ENCODE measurements at places on chromosomes 3 and 15. TPM values are rescaled to one million over a fixed set of nuclear protein-coding genes. Genes with fewer than 3 reads are reported as not detected.
A peak's percentile ranks its signal among the peaks of the same experiment; 100 is the strongest.

Gene TRH
- 0.22 TPM for total RNA-seq

Gene RBPMS2
- 1.7 TPM for total RNA-seq

Gene ZBBX
- total RNA-seq = not detected

Gene C3orf52
- total RNA-seq = 0.79 TPM

Gene GOLGA8J
- total RNA-seq = not detected

Gene DAPK2
- 38.3 TPM for total RNA-seq

Gene CCDC32
- 38.9 TPM for total RNA-seq

Gene UROC1
- not detected for total RNA-seq

Gene SEMA6D
- total RNA-seq = 6.5 TPM

Gene HGD
- total RNA-seq = 0.95 TPM

Gene BCHE
- 10.6 TPM for total RNA-seq

Gene CHRM5
- not detected for total RNA-seq

Gene CHRNA7
- 5.0 TPM for total RNA-seq

Gene RASL12
- 38.5 TPM for total RNA-seq

Gene PIGBOS1
- total RNA-seq = 14.0 TPM

Gene GPR171
- 8.8 TPM for total RNA-seq

Gene ZNF660
- 4.4 TPM for total RNA-seq

Gene HTR3E
- total RNA-seq = not detected

GRCh38 chr15:47870956-47871625 lies 153.8 kb downstream of the SEMA6D start:
- DNase-seq = no peak

- DNase-seq = no peak
Measured at GRCh38 chr3:109874896-109875708, 537.8 kb upstream of the DPPA4 start.

DNA sequence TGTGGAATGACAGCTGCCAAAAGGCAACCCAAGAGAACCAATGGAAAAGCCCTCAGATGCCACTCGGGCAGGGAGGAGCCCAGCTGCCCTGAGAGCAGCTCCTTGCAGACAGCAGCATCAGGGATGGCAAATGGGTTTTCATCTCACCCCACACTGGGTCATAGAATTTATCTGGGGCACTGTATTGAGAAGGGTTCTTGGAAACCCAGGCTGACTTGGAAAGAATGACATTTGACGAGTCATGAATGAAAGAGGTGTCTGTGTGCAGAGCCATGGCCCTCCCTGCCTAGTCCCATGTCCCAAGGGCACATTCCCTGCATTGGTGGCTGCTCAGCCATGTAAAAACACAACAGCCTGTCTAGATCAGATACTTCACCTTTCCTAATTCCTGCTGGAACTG lies 157.9 kb upstream of the BHLHE40 start:
- DNase-seq = no peak

GRCh38 chr15:43370975-43371974 lies at the start of the genes TUBGCP4 and ZSCAN29:
Gene TUBGCP4, plus strand, starts transcription at chr15:43371101. Its CDS starts 254 bp downstream, at chr15:43371355.
Gene ZSCAN29, minus strand, starts transcription at chr15:43371043. Its CDS starts 1,130 bp downstream, at chr15:43369913.
- DNase-seq = peak; percentile 96

DNA sequence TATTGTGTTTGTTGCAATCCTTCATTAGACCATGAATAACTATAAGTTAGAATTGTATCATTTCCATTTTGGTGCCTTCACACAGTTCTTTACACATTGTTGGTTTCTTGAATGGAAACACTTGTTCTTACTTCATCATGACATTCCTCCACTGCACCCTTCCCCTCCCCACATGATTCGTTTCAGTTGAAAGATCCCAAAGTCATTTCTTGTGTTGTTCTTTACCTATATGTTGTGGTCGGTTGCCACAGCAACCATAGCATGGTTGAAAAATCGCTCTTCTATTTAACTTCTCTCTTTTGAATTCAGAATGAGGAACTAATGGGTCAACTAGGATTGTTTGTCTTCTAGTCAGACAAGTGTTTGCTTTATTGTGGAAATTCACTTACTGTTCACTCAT lies 103.3 kb downstream of the IL1RAP start:
- no peak for DNase-seq

DNA sequence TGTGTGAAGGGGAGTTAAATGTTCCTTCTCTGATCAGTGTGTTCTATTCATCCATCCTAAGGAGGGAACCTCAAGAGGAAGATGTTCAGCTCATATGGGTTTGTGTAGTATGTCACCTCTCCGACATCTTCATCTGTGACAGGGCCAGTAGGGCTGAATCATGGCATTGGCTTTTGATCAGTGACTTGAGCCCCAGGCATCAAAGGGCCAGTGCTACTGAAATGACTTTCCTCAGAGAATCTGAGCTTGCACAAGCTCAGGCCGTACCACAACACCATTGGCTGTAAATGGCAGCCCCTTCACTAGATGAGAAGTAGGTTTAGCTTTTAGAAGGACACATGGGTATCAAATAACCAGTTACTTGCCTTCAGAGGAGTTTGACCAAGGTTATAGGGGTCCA lies 183.2 kb upstream of the NR2E3 start:
- no peak for DNase-seq

GRCh38 chr15:94259863-94260262 lies 28.5 kb downstream of the MCTP2 start:
- no peak for DNase-seq

DNA sequence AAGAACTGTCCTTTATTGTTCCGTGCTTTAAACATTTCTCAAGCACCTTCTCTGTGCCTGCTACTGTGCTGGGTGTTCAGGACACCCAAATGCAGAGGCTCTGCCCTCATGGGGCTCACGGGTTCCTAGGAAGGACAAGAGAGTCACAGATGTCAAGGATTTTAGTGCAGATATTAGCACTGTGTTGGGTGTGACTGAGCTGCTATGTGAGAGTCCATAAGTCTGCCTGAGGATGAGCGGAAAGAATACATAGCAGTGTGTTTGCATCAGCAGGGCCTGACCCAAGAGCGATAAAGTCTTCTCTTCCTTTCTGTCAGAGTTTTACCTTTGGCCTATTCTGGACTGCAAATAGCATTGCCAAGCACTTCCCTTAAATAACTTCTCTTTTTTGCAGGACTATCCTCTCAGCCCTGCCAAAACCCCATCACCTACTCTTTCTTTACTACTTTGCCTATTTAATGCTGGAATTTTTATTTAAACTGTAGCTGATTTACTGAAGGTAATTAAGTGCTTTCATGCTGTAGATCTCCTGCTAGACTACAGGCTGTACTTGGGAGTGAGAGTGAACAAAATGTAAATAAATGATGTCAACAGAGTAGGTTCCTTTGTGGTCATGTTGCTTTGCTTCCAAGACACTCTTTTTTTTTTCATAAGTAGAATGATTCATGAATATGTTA lies 459.4 kb upstream of the TPRG1 start:
- DNase-seq = no peak

- no peak for DNase-seq
Measured at GRCh38 chr15:61081027-61081322, 148.1 kb downstream of the RORA start.

DNA sequence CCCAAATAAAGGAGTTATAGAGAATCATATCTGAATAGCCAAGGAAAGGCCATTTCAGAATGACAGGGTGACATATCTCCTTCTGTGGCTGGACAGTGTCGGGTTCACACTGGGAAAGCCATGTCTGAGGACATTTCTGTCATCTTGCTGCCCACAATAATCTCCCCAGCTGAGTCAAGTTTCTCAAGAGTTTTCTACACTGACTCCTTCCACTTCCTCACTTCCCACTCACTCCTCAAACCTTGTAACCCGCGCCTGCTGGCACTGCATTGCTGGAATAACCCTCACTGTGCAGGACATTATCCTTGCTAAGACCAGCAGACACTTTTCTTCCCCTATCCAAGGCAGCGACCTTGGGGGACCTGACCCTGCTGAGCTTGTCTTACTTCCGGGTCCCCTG lies 5.3 kb upstream of the INSYN1 start:
- no peak for DNase-seq

- no peak for DNase-seq
Measured at GRCh38 chr15:66802025-66803001, 100.3 kb downstream of the SMAD6 start.

DNA sequence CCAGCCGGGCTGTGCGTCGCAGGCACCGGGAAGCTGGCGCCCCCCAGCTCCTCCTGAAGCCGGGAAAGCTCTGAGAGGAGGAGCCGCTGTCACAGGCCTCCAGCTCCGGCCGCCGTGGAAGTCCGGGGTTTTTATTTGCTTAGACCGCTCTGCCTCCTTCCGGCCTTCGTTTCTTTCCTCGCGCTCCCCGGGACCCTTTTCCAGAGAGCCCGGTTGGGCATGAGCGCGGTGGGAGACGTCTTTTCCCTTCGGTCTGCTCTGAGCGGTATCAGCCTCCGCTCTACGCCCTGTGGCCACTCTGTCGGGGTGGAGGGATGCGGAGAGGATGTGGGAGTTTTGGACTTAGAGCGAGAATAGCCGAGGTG lies 559 bp downstream of the SENP5 start:
- DNase-seq = no peak

GRCh38 chr15:77029166-77030047 lies 34.5 kb downstream of the PSTPIP1 start:
- DNase-seq = peak; percentile 68

GRCh38 chr3:60330107-60330506 lies 921.1 kb downstream of the FHIT start:
- DNase-seq = no peak
